ENCODE measurements at places on chromosomes 12 and 14.

DNA sequence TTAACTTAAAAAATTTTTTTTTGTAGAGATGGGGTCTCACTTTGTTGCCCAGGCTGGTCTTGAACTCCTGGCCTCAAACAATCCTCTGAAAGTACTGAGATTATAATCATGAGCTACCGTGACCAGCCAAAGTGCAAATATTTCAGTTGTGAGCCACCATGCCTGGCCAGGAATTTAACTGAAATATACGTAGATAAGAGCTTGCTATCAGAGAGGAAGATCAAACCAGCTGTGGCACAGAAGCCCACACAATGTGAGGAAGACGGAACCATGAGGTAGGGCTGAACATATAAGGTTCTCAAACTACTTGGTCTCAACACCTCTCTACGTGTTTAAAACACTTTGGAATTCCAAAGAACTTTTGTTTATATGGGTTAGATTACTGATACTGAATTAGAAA is 29.1 kb downstream of the ATG14 start:
- DNase-seq = no peak
- no peak overlapping the region for H3K27ac ChIP-seq
- H3K27me3 ChIP-seq = no peaks in the 10 kb centered on the region
- no peaks in the 10 kb centered on the region for H3K4me1 ChIP-seq
- peaks cover 4% of the 10 kb centered on the region for H3K36me3 ChIP-seq

- no peak overlapping the region for H3K4me3 ChIP-seq
- H3K27ac ChIP-seq = peak overlapping the region; percentile 83
- peaks cover 10% of the 10 kb centered on the region for H3K27me3 ChIP-seq
- H3K36me3 ChIP-seq = peaks cover 4% of the 10 kb centered on the region
- peaks cover 4% of the 10 kb centered on the region for H3K4me1 ChIP-seq
- DNase-seq = no peak
These were observed 342.6 kb upstream of the CCDC196 start for GRCh38 chr14:66143387-66144112.

DNA sequence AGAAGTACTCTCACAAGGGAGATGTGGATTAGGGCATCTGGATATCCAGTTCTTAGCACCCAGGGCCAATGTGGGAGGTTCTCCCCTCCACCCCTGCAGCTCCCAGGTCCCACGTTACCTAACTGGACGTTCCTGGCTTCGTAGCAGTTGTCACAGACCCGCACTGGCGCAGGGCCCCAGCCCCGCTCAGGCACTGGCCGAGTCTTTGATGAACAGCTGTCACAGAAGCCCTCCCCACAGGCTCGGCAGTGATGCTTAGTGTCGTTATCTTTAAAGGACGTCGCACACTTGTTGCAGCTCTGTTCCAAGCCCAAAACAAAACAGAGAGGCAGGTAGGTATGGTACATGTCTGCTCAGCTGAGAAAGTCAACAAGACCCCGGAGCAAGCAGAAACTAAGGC is 48.4 kb downstream of the DCAF4 start:
- H3K4me1 ChIP-seq = peaks cover 8% of the 10 kb centered on the region
- no peak for DNase-seq
- no peaks in the 10 kb centered on the region for H3K27me3 ChIP-seq
- H3K27ac ChIP-seq = no peak overlapping the region

- no peaks in the 10 kb centered on the region for H3K27me3 ChIP-seq
- H3K4me1 ChIP-seq = no peaks in the 10 kb centered on the region
- H3K36me3 ChIP-seq = no peaks in the 10 kb centered on the region
- no peak for DNase-seq
- no peak overlapping the region for H3K27ac ChIP-seq
These were observed 42.1 kb upstream of the CNTN1 start for GRCh38 chr12:40650038-40650704.

DNA sequence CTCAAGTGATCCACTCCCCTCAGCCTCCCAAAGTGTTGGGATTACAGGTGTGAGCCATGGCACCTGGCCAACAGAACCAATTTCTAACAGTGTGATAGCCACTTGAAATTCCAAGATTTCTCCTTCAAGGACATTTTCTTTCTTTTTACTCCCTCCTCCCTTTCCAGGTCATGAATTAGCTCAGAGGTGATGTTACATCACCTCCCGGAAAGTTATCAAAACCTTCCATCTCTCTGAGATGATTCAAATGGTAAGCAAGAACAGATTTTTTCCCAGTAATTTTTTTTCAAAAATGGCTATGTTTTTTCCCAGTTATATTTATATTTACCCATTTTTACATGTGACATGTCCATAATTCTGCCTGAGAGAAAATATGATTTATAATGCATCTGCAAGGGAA is 15.6 kb upstream of the SMAGP start:
- no peak overlapping the region for H3K4me3 ChIP-seq
- DNase-seq = no peak
- no peak overlapping the region for H3K27ac ChIP-seq
- peaks cover 3% of the 10 kb centered on the region for H3K27me3 ChIP-seq

Data from neural crest cell (in vitro differentiated cells).